ENCODE measurements at places on chromosomes 16 and 17. TPM values are rescaled to one million over a fixed set of nuclear protein-coding genes. Genes with fewer than 3 reads are reported as not detected.

- no peaks in the 10 kb centered on the region for H3K4me1 ChIP-seq
- H3K27ac ChIP-seq, result no peak overlapping the region
- H3K4me3 ChIP-seq, result no peak overlapping the region
- DNase-seq, result no peak
Measured at GRCh38 chr16:71249399-71249798, 18.9 kb upstream of the HYDIN start.

CASKIN1 gene
- total RNA-seq, result 0.89 TPM

HBQ1 gene
- not detected for total RNA-seq

DNA sequence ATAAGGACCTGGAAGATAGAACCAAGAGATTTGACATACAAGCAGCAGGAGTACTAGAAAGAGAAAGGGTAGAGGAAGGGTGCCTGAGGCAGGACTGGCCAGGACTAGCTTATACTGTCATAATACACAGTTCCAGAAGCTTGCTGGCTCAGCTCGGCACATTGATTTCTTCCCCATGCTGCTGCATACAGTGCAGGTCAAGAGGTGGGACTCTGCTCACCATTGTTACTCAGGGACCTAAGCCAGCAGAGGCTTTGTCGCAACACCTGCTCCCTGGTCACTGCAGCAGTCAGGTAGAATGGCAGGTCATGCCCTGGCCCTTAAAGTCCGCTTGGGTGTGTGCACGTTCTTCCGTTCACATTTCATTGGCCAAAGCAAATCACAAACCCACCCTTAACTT, 32.8 kb downstream of the LDHD start:
- no peaks in the 10 kb centered on the region for H3K27me3 ChIP-seq
- H3K27ac ChIP-seq, result no peak overlapping the region
- DNase-seq, result no peak
- H3K36me3 ChIP-seq, result no peaks in the 10 kb centered on the region

DNA sequence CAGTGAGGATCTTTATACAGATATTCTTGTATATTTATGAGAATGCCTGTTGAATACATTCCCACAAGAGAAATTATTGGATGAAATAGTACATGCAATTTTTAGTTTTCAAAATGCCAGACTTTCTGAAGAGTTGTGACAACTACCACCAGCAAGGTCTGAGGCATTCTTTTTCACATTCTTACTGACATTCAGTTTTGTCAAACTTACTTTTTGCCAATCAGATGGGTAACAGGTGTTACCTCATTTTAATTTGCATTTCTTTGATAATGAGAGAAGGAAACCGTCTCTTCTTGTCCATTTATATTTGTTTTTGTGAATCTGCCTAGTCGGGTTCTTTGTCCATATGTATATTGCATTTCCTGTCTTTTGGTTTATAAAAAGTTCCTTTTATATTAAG, 24.3 kb downstream of the NOL11 start:
- no peak overlapping the region for H3K4me3 ChIP-seq
- no peaks in the 10 kb centered on the region for H3K4me1 ChIP-seq
- no peak for DNase-seq
- H3K36me3 ChIP-seq, result peaks cover 95% of the 10 kb centered on the region

G6PC1 gene
- total RNA-seq, result not detected

- H3K27me3 ChIP-seq, result no peaks in the 10 kb centered on the region
- no peaks in the 10 kb centered on the region for H3K36me3 ChIP-seq
- H3K4me1 ChIP-seq, result no peaks in the 10 kb centered on the region
- H3K27ac ChIP-seq, result no peak overlapping the region
Measured at GRCh38 chr16:29765167-29766032, 12.7 kb upstream of the ZG16 start.

FBXO39 gene
- 1.5 TPM for total RNA-seq

DNA sequence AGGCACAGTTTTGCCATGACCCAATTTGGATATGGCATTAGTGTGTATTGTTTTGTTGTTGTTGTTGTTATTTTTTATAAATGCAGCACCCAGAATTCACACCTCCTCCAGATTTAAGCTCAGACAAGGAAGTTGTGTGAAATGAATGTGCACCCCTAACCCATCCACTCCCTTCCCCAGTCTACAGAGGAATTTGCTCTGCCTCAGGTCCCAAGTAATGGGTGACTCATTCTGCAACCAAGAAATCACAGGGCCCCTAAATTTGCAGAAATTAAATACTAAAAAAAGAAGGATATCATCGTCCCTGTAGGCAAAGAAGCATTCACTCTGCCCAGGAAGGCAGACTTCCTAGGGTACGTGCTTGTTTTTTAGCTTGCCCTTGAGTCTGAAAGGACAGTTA, 62.3 kb downstream of the CLEC16A start:
- peaks cover 5% of the 10 kb centered on the region for H3K36me3 ChIP-seq
- peaks cover 32% of the 10 kb centered on the region for H3K4me1 ChIP-seq
- no peak for DNase-seq

- H3K27me3 ChIP-seq, result peaks cover 4% of the 10 kb centered on the region
- H3K4me1 ChIP-seq, result no peaks in the 10 kb centered on the region
- H3K36me3 ChIP-seq, result no peaks in the 10 kb centered on the region
- no peak overlapping the region for H3K4me3 ChIP-seq
- DNase-seq, result no peak
Measured at GRCh38 chr16:77974883-77975282, 47.5 kb upstream of the CLEC3A start.

- no peak overlapping the region for H3K27ac ChIP-seq
- no peak overlapping the region for H3K4me3 ChIP-seq
- H3K27me3 ChIP-seq, result no peaks in the 10 kb centered on the region
- no peaks in the 10 kb centered on the region for H3K36me3 ChIP-seq
- DNase-seq, result no peak
Measured at GRCh38 chr17:40960144-40960543, 6.6 kb downstream of the KRT39 start.

GRCh38 chr17:73340093-73340596, 28.3 kb upstream of the CDC42EP4 start:
- peak overlapping the region; percentile 66 for H3K27ac ChIP-seq
- no peaks in the 10 kb centered on the region for H3K27me3 ChIP-seq
- no peak overlapping the region for H3K4me3 ChIP-seq
- no peaks in the 10 kb centered on the region for H3K36me3 ChIP-seq
- peaks cover 58% of the 10 kb centered on the region for H3K4me1 ChIP-seq
- no peak for DNase-seq

GRCh38 chr17:78272181-78272913, 40.9 kb downstream of the TMEM235 start:
- H3K4me1 ChIP-seq, result peaks cover 16% of the 10 kb centered on the region
- no peak overlapping the region for H3K4me3 ChIP-seq
- H3K27ac ChIP-seq, result no peak overlapping the region
- no peak for DNase-seq
- H3K36me3 ChIP-seq, result no peaks in the 10 kb centered on the region

DNA sequence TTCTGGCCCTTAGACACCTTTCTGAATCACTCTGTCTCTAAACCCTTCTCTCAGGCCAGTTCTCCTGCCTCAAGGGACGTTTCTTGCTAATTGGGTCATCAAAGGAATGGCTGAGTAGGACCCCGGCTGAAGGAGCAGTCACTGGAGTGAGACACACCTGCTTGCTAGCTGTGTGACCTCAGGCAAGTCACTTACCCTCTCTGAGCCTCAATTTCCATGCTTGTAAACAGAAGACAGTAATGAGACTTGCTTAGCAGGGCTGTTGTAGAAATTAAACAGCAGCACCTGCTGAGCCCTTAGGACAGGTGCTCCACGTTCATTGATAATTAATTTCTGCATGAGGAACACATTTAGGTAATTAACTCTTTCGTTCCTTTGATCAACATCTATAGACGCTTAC, 6.8 kb downstream of the CIBAR2 start:
- no peaks in the 10 kb centered on the region for H3K36me3 ChIP-seq
- peaks cover 7% of the 10 kb centered on the region for H3K4me1 ChIP-seq
- DNase-seq, result no peak
- no peak overlapping the region for H3K27ac ChIP-seq

DNA sequence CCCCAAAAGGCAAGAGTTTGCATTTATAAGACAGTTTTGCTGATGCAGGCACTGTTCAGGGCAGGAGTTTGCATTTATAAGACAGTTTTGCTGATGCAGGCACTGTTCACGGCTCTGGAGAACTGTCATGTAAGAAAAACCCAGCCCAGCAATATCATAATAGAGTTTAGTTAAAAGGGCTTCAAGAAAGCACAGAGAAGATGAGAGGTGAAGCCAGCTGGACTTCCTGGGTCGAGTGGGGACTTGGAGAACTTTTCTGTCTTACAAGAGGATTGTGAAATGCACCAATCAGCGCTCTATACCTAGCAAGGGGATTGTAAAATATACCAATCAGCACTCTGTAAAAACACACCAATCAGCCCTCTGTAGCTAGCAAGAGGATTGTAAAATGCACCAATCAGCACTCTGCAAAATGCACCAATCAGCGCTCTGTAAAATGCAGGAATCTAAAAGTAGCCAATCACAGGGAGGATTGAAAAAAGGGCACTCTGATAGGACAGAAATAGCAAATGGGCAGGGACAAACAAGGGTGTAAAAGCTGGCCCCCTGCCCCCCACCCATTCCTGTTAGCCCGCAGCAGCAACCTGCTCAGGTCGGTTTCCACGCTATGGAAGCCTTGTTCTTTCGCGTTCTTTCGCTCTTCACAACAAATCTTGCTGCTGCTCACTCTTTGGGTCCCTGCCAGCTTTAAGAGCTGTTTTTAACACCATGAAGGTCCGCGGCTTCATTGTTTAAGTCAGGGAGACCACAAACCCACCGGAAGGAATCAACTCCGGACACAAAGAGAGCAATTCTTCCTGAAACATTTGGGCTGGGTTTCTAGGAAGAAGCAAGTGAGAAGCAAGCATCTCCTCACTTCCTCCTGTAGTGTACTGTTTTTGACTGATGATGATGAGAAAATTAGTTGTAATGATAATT, 1.8 kb upstream of the CBX1 start:
- H3K4me3 ChIP-seq, result no peak overlapping the region
- no peak overlapping the region for H3K27ac ChIP-seq
- H3K36me3 ChIP-seq, result no peaks in the 10 kb centered on the region
- DNase-seq, result no peak
- H3K4me1 ChIP-seq, result peaks cover 20% of the 10 kb centered on the region

DNA sequence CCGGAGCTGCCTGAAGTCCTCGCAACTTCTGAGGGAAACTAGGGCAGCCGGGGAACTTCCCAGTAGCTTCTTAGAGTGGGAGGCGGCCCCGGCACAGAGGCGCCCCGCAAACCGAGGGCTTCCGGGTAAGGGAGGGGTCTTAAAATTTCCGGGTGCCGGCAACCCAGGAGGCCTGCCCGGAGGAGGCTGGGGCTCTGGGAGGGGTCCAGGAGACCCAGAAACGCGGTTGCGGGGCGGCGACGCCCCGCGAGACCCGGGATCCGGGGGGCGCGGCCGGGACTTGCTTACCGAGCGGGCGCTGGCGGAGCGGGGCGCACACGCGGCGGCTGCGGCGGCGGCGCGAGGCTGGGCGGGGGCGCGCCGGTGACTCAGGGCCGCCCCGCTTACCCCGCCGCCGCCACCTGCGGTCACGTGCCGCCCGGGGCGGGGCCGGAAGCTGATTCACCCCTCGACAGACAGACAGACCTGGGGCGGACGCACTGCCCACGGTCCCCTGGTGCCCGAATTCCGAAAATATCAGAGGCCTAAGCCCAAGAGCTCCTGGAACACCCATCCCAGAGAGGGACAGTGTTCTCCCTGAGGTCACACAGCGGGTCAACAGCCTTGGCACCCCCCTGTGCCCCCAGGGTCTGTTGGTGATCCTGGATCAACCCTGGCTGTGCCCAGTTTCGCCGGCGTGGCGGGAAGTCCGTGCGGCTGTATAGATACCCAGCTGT, at the start of gene FAM83G:
FAM83G (minus strand) TSS at position 344 of the 716 bp plus-strand sequence. CDS start 723 bp downstream, outside the sequence.
- H3K4me1 ChIP-seq, result peaks cover 54% of the 10 kb centered on the region
- no peaks in the 10 kb centered on the region for H3K27me3 ChIP-seq
- H3K27ac ChIP-seq, result peak within 1 kb of the TSS; percentile 88
- H3K36me3 ChIP-seq, result no peaks in the 10 kb centered on the region
- peak within 1 kb of the TSS; percentile 68 for H3K4me3 ChIP-seq

KRT15 gene
- total RNA-seq, result 690 TPM

VMO1 gene
- total RNA-seq, result not detected
